HAP-1 (cell line): ENCODE measurements at places on chromosomes 7 and 10.
A peak's percentile ranks its signal among the peaks of the same experiment; 100 is the strongest.

GRCh38 chr7:24573554-24574338, 494 bp downstream of the PALS2 start:
- DNase-seq = peak; percentile 38

DNA sequence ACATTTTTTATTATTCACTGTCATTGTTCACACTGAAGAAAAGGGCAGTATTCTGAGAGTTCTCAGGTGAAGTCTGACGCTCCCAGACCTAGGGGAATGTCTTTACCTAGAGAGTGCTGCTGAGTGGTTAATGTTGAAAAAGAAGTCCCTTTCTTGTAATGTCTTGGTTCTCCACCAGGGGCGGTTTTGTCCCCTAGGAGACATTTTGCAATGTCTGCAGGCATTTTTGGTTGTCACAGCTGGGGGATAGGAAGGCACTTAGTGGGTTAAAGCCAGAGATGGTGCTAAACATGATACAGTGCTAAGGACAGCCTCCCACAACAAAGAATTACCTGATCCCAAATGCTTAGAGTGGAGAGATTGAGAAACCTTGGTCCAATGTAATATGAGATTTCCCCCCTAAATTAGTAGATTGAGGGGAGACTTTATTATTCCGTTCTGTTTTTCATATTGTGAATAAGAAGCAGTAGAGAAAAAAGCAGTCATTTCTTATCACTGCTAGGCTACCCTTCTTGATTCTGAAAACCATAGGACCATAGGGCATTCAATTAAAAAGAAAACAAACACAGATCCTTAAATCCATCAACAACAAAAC, 13.1 kb downstream of the UMAD1 start:
- no peak for DNase-seq

- peak; percentile 36 for DNase-seq
Observed at GRCh38 chr10:98074315-98074911, 44.0 kb upstream of the CRTAC1 start.

DNA sequence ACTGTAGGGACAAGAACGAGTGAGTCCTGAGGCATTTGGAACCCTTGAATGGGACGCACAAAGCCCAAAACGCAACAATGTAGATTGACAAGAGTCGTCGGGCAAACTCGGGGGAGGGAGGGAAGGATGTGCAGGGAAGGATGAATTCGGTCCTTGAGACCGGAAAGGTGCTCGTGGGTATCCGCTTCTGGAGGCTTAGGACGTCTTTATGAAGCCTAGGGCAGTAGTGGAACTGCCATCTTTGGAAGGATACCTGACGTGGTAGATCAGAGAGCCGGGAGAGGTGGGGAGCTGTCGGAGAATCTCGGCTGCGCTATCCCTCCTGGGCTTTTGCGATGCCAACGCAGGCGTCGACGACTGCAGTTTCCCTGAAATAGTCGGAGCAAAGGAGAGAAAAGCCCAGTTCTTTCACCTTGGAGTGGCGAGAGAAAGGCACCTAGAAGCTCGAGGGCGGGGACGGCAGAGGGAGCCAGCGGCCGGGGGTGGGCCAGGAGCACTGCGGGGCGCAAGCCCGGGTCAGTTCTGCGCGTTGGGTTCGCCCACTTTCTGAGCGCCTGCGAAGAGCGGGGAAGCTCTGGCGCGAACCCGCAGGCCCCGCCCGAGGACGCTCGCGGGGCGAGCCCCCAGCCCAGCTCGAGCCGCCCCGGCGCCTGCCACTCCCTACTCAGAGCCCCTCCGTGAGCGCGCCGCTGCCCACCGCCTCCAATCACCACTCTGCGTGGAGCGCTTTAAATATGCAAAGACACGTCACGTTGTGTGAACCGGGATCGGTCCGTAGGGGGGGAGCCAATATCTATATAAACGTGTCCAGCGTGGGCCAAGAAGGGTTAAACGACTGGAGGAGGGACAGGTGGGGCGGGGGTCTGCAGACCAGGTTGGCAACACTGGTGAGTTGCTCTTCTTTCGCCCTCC, at the start of gene CYP26C1:
TSS of gene CYP26C1 (plus strand) at position 824 of the 912 bp plus-strand sequence. CDS start 466 bp downstream, outside the sequence.
- DNase-seq = no peak

GRCh38 chr7:129778770-129779601, 167.5 kb downstream of the NRF1 start:
- peak; percentile 56 for DNase-seq

DNA sequence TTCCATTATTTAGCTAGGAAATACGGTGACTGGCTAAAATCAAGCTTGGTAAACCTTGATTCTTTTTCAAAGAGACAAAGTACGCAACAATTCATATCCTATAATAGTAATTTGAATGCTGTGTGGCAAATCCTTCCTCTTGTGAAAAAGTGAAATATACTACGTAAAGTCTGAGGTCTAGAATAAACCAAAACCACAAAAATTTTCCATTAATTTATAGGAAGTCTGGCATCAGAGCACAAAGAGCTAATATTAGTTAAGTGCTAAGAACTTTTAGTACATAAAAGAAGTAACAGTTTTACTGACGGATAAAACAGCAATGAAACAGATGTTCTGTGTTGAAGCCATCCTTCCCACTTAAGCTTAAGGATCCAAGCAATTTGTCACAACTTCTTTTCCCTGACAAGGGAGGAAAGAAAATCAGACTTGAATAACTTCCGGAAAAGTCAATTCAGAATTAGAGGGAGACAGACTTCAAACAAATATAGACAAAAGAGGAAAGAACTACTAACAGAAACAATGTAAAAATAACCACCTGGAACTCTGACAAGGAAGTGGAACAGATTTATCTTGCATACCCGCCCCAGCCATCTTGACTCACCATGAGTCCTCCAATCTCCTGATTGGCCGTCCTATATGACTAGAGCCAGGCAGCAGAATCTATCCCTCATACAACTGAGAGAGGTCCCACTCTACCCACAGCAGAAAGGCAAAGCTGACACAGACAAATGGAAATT, 34.6 kb downstream of the RHEB start:
- DNase-seq = no peak

GRCh38 chr7:76000566-76000965, 6.2 kb upstream of the TMEM120A start:
- no peak for DNase-seq

DNA sequence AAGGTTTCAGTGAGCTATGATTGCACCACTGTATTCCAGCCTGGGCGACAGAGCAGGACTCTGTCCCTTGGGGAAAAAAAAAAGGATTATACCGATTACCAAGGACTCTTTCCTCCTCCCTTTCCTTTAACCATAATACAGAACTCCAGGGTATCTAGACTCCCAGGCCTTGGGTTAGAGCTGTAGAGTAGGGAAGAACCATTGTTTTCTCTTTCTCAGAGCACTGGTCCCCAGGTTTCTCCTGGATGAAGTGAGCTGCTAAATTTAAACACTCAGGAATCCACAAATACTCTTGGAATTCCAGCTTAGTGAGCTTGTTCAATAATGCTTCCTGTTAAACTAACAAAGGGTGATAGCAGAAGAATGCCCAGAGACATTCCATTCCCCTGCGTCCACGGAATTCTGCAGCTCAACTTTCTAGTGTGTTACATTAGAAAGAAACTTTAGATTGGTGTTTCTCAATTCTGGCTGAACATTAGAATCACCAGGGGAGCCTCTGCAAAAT, 14.6 kb upstream of the RPEL1 start:
- DNase-seq = peak; percentile 75

DNA sequence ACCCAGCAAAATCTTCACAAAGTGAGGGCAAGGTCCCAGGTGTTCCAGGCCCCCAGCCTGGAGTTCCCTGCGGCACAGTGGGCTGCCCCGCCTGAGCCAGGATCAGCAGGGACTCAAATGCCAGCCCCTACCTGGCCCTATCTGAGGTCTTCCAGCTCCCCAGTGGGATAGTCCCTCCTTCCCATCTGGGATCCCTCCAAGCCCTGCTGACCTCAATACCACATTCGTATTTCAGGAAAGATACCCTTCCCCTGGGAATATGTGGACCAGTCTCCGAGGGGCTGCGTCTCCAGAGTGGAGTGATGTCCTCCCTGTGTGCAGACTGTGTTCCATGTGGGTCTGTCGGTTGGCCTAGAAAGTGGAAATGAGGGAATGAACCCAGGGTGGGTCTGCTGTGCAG, 40.9 kb downstream of the ELFN1 start:
- DNase-seq = no peak

DNA sequence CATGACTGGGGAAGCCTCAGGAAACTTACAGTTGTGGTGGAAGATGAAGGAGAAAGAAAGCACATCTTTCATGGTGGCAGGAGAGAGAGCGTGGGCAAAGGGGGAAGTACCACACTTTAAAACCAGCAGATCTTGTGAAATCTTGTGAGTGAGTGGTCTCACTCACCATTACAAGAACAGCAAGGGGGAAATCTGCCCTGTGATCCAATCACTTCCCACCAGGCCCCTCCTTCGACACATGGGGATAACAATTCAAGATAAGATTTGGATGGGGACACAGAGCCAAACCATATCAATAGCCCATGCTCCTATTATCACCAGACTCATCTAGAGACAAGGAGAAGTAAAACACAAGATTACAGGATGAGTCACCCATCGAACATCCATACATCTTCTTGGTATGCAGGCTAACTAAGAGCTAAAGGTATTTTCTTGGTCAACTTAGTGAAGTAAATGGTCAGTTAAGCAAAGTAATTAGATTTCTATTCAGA, 55.3 kb upstream of the YAE1 start:
- DNase-seq = no peak

DNA sequence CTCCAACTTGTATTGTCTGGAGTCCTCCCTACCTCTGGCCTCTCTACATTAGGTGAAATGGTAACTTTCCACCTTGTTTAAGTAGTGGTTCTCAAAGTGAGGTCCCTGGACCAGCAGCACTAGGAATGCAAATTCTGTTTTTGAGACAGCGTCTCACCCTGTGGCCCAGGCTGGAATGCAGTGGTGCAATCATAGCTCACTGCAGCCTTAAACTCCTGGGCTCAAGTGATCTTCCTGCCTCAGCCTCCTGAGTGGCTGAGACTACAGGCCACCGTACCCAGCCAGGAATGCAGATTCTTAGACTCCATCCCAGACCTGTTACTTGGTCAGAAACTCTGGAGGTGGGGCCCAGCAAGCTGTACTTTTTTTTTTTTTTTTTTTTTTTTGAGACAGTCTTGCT, 6.8 kb upstream of the TBL2 start:
- no peak for DNase-seq

GRCh38 chr7:25520017-25520416, 291.7 kb upstream of the NPVF start:
- no peak for DNase-seq

DNA sequence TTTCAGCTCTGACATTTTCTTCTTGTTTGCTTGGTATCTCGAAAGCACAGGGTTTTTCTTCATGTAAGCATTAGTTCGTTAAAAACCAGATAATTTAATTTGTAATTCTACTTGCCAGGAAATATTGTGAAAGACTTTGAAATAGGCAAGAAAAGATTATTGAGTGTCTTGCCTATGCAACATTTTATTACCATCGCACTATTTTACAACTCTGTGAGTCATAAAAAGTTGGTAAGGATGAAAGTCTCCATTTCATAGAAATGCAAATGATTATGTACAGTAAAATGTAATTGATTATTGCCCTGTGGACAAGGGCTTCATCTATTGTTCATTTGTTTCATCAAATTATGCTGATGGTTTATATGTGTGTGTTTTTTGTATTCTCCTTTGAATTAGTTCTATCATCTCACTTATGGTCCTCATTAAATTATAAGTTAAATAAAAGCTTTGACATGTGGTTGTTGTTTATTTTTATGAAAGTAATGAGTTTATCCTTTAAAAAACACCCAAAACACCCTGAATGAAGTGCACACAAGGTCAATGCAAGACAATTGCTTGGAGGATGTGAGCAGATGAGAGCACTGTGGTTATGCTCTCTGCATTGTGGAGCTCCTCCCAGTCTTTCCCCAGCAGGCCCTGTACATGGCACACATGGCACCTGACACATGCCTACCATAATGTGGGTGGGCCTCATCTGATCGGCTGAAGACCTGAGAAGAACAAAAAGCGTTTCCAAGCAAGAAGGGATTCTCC, 230.8 kb downstream of the CXCL12 start:
- DNase-seq = no peak

GRCh38 chr10:71246591-71247413, 34.4 kb downstream of the UNC5B start:
- no peak for DNase-seq

GRCh38 chr10:102410429-102411073, 8.0 kb downstream of the PSD start:
- no peak for DNase-seq

- no peak for DNase-seq
Observed at GRCh38 chr7:89760690-89761089, 393.6 kb upstream of the STEAP1 start.

- peak; percentile 95 for DNase-seq
Observed at GRCh38 chr10:78913219-78914059, 155.3 kb upstream of the ZMIZ1 start.

- DNase-seq = no peak
Observed at GRCh38 chr7:2602406-2603043, 29.3 kb upstream of the TTYH3 start.

- no peak for DNase-seq
Observed at GRCh38 chr7:156783864-156784263, 109.1 kb downstream of the LMBR1 start.

GRCh38 chr10:31756101-31756728, 172.4 kb downstream of the ARHGAP12 start:
- DNase-seq = no peak

GRCh38 chr7:152185558-152185957, 160.1 kb downstream of the GALNT11 start:
- DNase-seq = no peak

- DNase-seq = no peak
Observed at GRCh38 chr7:155684543-155684942, 40.1 kb downstream of the RBM33 start.

DNA sequence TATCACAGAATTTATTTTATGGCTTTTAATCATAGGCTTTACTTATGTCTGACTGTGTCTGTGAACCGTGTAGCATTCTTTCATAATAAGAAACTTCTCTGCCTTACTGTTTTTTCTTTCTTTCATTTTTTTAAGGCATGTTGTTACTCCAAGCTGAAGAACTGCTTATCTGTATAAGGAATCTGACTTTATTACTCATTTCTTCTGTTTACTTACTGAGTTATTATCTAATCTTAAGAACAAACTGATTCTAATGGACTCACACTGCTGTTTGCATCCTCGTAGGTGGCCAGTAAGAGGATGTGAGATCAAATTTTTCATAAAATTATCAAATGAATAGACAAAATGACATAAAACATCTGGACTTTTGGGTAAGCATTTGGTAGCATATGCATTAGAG, 54.7 kb upstream of the DNAJC1 start:
- DNase-seq = no peak

DNA sequence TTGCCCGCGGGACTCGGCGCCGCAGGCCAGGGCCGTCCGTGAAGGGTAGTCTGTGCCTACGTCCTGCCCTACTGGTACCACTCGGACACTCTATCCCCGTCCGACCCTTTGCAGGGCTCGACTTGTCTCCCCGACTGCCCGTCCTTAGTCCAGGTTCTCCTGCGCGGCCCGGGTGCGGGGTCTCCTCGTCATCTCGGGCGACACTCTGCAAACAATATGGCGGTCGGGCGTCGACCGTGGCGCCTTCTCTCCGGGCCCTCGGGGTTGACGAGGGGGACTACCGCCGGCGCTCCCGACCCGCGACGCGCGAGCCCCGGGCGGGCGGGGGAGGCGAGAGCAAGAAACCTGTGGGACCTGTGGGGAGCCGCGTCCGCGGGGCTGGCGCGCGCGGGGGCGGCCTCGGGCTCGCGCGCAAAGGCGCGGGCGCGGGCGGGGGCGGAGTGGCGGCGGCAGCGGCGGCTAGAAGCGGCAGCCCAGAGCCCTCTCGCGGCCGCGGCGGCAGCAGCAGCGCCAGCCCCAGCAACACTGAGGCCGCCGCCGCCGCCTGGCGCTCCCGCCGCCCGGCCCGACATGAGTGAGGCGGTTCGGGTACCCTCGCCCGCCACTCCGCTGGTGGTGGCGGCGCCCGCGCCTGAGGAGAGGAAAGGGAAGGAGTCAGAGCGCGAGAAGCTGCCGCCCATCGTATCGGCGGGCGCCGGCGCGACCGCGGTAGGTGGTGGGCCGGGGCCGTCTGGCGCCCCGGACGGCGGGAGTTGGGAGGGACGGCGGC, at the start of gene HECTD2:
TSS of gene HECTD2 (plus strand) at position 476 of the 769 bp plus-strand sequence. CDS start at position 571, 95 bp downstream.
- peak; percentile 62 for DNase-seq
